ENCODE measurements at places on chromosomes 16 and 17.

DNA sequence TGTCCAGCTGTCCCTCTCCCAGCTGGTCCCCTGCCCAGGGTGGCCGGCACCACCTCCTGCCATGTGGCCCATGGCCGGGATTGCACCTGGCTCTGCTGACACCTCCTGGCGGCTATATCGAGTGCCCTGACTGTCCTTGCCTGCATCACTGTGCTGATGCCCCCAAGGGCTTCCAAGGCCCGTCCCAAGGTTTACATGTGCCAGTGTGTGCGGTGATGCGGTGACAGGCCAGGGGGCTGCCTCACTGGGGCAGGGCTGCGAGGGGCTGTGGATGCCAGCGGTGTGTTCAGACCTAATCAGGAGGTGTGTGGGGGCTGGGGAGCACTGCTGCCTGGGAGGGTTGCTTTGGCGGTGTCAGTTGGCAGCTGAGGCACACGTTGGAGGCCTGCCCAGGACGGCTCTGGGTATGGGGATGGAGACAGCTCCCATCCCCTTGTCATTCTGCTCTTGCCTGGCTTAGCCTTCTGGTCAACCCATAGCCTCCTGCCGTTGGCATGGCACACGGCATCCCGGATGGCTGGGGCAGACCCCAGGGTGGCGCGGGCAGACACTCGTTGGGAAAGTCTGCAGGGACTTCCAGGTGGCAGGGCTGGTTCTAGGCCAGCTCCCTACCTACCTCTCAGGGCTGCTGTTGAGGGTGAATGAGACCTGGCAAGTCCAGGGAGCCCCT is 5.5 kb downstream of the MAP2K3 start:
- peak; percentile 80 for DNase-seq

GRCh38 chr17:69592692-69593350 is 178.3 kb downstream of the MAP2K6 start:
- no peak for DNase-seq

DNA sequence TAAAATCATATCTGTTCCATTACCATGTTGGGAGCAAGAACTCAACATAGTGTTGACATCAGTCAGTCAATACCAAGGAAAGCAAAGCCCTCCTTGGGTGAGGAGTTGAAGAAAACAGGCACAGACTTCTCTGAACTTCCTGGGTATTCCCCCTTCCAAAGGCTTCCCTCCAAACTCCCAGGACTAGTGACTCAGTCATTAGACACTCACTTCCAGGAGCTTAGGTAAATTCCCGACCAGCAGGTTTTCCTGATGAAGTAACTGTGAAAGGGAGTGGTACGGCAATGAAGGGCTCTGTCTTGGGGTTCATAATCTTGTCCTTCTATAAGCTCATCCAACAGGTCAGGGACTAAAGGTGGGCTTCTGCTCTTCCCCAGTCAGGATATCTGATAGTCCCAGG is 293.8 kb upstream of the AXIN2 start:
- DNase-seq = no peak

DNA sequence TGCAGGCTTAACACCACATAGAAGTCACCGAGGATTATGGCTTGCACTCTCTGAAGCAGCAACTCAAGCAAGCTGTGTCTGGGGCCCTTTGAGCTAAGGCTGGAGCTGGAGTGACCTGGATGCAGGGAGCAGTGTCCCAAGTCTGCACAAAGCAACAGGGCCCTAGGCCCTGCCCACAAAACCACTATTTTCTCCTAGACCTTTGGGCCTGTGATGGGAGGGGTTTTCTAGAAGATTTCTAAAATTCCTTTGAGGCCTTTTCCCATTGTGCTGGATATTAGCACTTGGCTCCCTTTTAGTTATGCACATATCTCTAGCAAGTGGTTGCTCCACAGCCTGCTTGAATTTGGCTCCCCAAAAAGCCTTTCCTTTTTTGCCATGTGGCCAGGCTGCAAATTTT is 44.5 kb downstream of the KCNJ16 start:
- DNase-seq = no peak

DNA sequence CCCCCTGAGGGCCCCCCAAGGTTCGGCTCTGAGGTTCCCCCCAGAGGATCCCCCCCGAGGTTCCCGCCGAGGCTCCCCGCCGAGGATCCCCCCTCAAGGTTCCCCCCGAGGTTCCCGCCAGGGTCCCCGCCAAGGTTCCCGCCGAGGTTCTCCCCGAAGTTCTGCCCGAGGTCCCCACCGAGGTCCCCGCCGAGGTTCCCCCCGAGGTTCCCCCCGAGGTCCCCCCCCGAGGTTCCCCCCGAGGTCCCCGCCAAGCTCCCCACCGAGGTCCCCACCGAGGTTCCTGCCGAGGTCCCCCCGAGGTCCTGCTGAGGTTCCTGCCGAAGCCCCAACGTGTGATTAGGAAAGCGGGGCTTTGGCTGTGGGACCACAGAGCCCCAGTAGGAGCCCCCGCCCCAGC is 32.2 kb upstream of the SSTR5 start:
- DNase-seq = no peak

- DNase-seq = no peak
Measured at GRCh38 chr16:14496786-14497185, 133.3 kb downstream of the PARN start.

DNA sequence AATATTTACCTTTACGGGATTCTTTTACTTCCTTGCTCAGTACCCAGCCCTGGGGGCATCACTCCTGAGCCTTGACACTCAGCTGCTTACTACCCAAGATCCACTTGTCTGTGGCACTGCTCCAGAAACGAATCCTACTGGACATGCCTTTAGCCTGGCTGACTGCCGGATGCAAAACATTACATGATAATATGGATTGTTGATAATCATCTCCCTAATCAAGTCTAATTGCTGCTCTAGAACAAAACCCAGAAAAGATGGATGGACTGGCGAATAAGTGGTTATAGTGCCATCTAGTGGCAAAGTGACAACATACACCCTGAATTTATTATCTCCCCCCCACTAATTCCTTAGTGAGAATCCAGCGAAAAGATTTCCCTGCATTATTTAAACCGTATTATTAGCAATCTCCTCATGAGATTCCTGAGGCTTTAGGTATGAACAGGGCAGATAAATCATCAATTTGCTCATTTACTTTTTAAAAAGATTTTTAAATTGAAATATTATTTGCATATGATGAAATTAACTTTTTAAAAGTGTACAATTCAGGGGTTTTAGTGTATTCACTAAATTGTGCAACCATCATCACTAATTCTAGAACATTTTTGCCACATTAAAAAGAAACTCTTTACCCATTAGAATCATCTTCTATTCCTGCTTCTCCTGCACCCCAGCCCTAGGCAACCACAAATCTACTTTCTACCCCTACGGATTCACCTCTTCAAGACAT is 61.6 kb downstream of the RGS9 start:
- DNase-seq = peak; percentile 67

DNA sequence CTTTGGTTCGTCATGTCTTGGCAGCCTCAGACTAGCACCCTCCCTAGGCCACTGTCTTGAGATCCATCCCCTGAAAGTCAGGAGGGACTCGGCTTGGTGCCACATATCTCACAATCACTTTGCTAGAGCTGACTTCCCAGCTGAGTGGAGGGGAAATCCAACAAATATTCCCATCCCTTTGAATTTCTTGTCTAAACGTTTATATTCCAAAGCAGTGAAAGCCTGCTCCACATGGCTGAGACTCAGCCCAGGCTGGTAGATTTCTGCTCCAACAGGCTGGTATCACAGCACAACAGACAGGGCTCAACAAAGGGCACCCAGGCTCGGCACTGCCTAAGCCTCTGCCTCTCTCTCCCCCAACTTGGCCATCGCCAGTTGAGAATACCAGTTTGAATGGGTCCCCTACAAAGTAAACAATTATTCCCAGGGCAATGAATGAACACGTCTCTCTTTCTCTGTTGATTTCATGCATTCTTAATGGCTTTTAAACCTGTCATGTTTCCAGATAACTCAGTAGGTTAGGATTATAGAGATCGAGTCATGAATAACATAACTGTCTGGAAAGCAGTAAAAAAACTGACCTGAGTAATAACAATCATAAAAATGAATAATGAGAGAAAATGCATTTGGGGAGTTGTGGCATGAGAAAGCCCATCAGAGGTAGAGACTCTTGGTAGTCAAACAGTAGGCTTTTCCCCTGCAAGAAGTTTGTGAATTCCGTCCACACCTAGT is 1.0 kb downstream of the KRT13 start:
- DNase-seq = no peak

GRCh38 chr16:89505204-89506112 is 2.7 kb upstream of the SPG7 start:
- DNase-seq = no peak

- no peak for DNase-seq
Measured at GRCh38 chr16:51683882-51684281, 532.8 kb upstream of the SALL1 start.
